Activated naive CD8-positive, alpha-beta T cell treated with anti-CD3 and anti-CD28 coated beads for 36 hours (primary cell): ENCODE measurements at places on chromosomes 7 and 10. TPM values are rescaled to one million over a fixed set of nuclear protein-coding genes. Genes with fewer than 3 reads are reported as not detected.

- no peaks in the 10 kb centered on the region for H3K4me1 ChIP-seq
- H3K27ac ChIP-seq, result no peak overlapping the region
- no peaks in the 10 kb centered on the region for H3K36me3 ChIP-seq
- H3K4me3 ChIP-seq, result no peak overlapping the region
- no peak for DNase-seq
- H3K27me3 ChIP-seq, result peaks cover 3% of the 10 kb centered on the region
These were observed 319.3 kb upstream of the NRP1 start for GRCh38 chr10:33653584-33654367.

The VWC2 gene
- total RNA-seq, result not detected

DNA sequence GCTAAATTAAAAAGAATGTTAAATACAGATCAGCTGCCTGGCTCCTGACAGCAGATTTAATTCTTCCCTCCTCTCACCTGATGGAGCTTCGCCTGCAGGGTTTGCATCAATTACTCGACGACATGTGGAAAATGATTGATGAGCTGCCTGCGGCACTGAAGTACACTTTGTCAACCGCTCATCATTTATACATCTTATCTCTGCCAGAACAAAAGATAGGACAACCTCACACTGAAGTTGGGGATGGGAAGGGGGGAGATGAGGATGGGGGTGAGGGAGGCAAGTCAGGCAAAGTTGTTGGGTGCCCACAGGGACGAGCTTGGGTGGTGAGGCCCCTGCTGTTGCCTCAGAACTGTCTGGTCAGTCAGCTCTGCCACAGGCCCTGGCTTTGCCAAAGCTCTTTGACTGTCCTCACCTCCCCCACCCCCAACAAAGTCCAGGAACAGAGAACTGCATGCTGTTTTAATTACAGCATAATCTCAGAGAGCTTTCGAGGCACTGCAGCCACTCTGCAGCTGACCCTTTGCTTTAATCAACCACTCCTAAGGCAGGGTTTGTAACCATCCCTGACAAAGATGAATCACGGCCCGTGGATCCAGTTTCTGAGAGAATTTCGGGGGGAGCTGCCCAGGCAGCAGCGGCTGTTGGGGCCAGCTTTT, 702.3 kb downstream of the LRMDA start:
- H3K4me3 ChIP-seq, result no peak overlapping the region
- H3K4me1 ChIP-seq, result no peaks in the 10 kb centered on the region
- no peak overlapping the region for H3K27ac ChIP-seq
- H3K36me3 ChIP-seq, result no peaks in the 10 kb centered on the region

- no peak overlapping the region for H3K4me3 ChIP-seq
- peaks cover 7% of the 10 kb centered on the region for H3K4me1 ChIP-seq
- H3K27ac ChIP-seq, result no peak overlapping the region
- peaks cover 25% of the 10 kb centered on the region for H3K27me3 ChIP-seq
- H3K36me3 ChIP-seq, result no peaks in the 10 kb centered on the region
These were observed 5.3 kb upstream of the MAGI2 start for GRCh38 chr7:79458796-79459195.

The PDLIM1 gene
- 0.70 TPM for total RNA-seq

- H3K4me1 ChIP-seq, result peaks cover 7% of the 10 kb centered on the region
- H3K36me3 ChIP-seq, result no peaks in the 10 kb centered on the region
- no peak overlapping the region for H3K27ac ChIP-seq
- H3K27me3 ChIP-seq, result peaks cover 46% of the 10 kb centered on the region
- no peak for DNase-seq
These were observed 137.7 kb upstream of the PFKP start for GRCh38 chr10:2929480-2930258.

DNA sequence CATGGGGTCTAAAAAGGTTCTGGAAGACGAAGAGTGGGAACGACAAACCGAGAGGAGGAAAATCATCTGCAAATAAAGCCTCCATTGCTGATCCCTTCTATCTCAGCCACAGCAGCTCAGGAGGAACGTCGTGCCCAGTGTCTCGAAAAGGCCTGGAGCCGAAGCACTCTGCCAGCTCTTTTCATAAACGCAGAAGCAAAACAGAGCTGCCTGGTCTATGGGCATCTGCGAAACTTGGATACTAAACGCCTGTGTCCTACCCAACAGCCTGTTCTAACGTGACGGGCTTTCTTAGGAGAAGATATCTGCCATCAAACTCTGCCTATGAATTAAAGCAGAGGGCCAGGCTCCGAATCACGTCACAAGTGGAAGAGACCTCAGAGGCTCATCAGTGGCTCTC, 68.7 kb downstream of the GNA12 start:
- H3K27me3 ChIP-seq, result no peaks in the 10 kb centered on the region
- DNase-seq, result no peak
- H3K4me3 ChIP-seq, result no peak overlapping the region
- H3K4me1 ChIP-seq, result peaks cover 13% of the 10 kb centered on the region
- no peak overlapping the region for H3K27ac ChIP-seq

DNA sequence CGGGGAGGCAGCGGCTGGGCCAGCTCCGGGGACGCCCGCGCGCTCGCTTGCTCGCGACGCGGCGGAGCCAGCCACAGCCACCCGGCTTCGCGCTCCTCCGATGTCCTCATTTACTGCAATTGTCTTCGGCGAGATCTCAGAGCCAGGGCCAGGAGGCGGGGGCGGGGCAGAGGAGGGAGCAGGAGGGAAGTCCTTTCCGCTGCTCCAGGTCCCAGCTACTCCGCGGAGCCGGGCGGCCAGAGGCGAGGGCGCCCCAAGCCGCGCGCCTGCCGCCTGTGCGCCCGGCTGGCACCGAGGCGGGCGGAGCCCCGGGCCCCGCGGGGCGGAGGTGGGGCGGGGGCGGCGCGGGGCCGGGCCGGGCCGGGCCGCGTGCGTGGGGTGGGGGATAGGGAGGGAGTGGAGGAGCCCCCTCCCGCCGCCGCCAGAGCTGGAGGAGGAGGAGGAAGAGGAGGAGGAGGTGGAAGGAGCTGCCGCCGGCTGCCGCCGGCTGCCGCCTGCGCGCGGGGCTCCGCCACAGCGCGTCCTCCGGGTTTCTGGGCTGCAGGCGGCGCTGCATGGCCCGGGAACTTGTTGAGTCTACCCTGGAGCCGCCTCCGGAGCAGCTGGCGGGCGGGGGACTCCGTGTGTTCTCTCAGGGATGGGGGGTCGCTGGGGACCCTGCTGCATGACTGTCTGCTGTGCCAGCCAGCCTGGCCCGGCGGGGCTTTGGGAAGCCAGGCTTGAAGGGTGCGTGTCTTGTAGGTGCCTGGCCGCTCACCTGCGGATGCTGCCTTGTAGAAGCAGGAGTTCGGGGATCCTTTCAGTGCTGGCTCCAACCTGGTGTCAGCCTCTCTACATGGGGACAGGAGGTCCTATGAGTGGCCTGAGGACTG, at the start of gene INSYN2A:
Gene INSYN2A, minus strand, starts transcription at position 310 of the 872 bp plus-strand sequence. CDS start 20,196 bp downstream, outside the sequence.
- H3K4me3 ChIP-seq, result peak within 1 kb of the TSS; percentile 40
- peak; percentile 2 for DNase-seq
- H3K36me3 ChIP-seq, result no peaks in the 10 kb centered on the region
- H3K27ac ChIP-seq, result peak within 1 kb of the TSS; percentile 48

GRCh38 chr7:27735165-27735564, 4.8 kb upstream of the TAX1BP1 start:
- no peak overlapping the region for H3K4me3 ChIP-seq
- H3K36me3 ChIP-seq, result no peaks in the 10 kb centered on the region
- no peak for DNase-seq
- H3K4me1 ChIP-seq, result peaks cover 7% of the 10 kb centered on the region

DNA sequence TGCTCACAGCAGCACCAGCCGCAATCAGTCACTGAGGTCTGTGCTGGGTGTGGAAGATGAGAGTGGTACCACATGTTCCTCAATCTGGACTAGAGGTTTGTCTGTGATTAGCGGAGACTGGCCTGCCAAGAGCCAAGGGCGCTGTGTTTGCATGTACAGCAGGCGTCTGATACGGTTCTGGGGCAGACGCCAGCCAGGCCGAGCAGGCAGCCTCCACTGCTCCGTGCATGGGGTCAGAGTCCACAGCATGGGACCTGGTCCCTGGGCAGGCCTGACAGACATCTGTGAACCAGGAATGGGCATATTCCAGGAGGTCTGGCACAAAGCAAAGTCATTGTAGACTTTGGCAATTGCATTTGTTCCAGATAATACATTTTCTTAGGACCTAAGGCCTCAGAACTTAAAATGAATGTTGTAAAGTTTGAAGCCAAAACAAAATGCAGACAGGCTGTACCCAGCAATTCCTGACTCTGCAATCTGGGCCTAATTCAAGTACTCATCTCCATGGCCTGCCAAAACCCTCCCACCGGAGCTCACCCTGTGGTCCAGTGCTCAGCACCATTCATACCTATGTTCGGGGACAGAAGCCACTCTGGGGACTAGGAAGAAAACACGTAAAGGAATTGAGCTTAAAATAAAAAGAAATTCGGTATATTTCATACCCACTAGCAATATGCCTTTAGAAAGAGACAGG, 50.0 kb upstream of the FAM20C start:
- H3K36me3 ChIP-seq, result peaks cover 11% of the 10 kb centered on the region
- H3K27me3 ChIP-seq, result no peaks in the 10 kb centered on the region
- DNase-seq, result no peak
- H3K4me3 ChIP-seq, result no peak overlapping the region
- H3K27ac ChIP-seq, result no peak overlapping the region

DNA sequence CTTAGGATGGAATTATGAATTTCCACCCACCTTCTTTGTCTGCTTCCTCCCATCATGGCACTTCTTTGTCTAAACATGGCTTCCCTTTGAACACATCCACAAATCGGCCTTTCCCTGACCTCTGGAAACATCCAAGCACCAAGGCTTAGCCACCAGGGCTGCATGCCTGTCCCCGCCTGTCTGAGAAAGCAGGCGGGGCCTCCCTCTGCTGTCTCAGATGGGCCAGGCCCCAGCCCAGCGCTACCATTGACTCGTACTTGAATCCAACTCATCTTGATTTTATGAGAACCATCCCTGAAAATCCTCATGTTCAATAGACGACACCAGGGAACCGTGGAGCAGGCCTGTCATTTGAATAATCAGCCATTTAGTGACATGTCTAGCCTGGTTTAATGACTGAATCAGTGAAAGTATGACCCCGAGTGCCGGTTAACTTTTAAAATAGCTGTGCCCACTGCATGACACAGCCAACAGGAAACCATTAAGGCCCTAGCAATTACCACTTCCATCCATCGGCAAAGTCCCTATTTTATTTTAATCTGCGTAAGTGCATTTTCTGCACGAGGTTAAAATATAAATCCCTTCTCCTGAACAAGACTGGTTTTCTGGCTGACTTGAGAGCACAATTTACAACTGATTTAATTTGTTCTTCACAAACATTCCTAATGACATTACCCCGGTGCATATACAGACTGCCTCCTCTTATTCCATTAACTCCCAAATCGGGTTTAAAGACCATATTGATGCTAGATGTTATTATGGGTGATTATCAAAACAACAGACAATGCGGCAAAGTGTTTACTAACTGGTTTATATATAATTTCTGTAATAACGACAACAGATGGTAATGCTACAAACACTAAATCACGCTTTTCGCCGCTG, 194.7 kb downstream of the BUB3 start:
- no peak for DNase-seq
- peaks cover 3% of the 10 kb centered on the region for H3K27me3 ChIP-seq
- H3K27ac ChIP-seq, result no peak overlapping the region
- H3K36me3 ChIP-seq, result no peaks in the 10 kb centered on the region

DNA sequence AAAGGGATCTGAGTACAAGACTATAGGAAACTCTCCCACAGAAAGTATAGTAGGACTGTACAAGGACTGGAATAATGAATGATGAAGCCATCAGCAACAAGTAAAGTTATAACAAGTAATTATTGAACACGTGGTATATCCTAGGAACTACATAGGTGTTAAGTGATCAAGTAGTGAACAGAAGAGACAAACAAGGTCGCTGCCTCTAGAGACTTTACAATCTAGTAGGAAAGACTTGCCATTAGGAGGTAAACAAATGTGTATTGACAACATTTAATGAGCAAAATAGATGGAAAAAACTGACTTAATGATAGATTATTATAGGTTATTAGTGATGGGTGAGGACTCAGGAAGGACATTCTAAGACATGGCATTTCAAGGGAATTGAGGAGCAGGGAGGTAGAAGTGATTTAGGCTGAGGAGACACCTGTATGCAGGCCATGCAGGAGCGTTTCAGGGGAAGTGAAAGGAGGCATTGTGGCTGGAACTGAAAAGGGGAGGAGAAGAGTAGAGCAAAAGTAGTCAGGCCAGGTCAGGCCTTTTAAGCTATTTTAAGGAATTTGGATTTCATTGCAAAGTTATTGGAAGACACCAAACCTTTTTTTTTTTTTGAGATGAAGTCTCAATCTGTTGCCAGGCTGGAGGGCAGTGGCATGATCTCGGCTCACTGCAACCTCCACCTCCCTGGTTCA, 8.5 kb upstream of the GLCCI1 start:
- no peak for DNase-seq
- H3K27me3 ChIP-seq, result no peaks in the 10 kb centered on the region
- H3K36me3 ChIP-seq, result no peaks in the 10 kb centered on the region
- H3K4me3 ChIP-seq, result no peak overlapping the region
- H3K27ac ChIP-seq, result no peak overlapping the region

The LFNG gene
- 25.8 TPM for total RNA-seq

- H3K27me3 ChIP-seq, result no peaks in the 10 kb centered on the region
- no peak overlapping the region for H3K4me3 ChIP-seq
- no peaks in the 10 kb centered on the region for H3K4me1 ChIP-seq
- no peak for DNase-seq
These were observed 44.9 kb downstream of the MINDY4 start for GRCh38 chr7:30815951-30816644.

The CYP2E1 gene
- total RNA-seq, result not detected

The SPDYE11 gene
- total RNA-seq, result not detected

DNA sequence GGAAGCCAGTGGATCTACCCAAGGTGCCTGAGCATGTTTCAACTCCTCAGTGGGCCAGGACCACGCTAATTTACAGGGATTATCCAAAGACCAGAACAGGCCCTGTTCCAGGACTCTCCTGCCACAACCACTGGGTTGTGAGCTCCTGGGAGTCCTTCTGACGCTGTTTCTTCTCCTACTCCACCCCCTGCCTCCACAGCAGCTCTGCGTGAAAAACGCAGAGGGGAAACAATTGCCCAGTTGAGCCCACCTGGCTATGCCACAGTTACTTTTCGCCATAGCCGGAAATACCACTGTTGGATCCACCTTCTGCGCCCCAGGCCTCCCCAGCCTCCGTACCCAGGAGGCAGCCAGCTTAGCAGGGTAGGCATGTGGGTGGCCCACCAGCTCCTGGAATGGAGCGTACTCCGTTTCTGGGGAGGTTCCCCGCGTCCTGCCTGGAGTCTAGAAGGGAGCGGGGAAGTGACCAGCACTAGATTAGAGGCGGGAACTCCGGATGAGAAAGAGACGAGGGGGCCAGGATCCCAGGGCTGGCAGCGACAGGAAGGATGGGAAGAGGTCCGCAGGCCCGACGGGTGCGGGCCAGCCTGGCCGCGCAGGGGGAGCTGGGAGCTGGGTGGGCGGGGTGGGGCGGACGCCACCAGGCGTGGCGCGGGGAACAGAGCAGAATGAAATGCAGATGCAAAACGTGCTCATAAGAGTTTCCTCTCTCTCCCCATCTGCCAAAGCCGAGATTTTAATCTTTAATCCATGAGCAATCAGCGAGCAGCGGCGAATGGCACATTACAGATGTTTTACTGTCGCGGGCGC, 32.1 kb upstream of the PAX2 start:
- peaks cover 93% of the 10 kb centered on the region for H3K27me3 ChIP-seq
- H3K4me3 ChIP-seq, result no peak overlapping the region
- no peak for DNase-seq
- no peak overlapping the region for H3K27ac ChIP-seq
- H3K4me1 ChIP-seq, result peaks cover 6% of the 10 kb centered on the region
- H3K36me3 ChIP-seq, result no peaks in the 10 kb centered on the region

The GALNT17 gene
- total RNA-seq, result not detected

- H3K27ac ChIP-seq, result no peak overlapping the region
- no peaks in the 10 kb centered on the region for H3K27me3 ChIP-seq
- no peaks in the 10 kb centered on the region for H3K4me1 ChIP-seq
- no peak for DNase-seq
- H3K4me3 ChIP-seq, result no peak overlapping the region
These were observed 71.4 kb upstream of the SH2B2 start for GRCh38 chr7:102215256-102215655.
